ENCODE measurements at places on chromosomes 11 and 22.

DNA sequence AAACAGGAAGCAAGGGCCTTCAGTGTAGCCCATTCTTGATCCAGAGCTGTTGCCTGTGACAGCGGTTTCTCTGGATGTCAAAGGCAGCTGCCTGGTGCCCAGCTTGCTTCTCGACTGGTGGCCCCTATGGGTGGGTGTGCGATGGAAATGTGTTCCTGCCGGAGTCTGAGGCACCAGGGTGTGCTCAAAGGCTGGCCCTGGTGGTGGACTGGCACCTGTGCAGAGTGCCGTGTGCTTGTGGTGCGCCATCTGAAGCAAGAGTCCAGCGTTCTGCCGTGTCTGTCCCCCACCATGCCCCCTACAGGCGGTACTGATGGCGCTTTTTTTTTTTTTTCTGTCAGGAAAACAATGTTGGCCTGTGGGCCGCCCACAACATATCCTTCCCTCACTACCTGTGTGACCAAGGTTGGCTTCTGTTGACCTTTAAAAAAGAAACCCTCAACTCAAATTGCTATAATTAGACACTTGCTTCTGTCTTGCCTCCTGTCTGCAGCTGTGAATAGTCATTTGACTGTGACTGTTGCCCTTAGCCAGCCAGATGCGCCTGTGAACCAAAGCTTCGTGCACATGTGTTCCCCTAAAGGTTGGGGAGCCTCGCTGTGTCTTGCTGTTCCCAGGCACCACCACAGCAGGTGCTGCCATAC lies 4.7 kb upstream of the RANBP1 start:
- DNase-seq = no peak

DNA sequence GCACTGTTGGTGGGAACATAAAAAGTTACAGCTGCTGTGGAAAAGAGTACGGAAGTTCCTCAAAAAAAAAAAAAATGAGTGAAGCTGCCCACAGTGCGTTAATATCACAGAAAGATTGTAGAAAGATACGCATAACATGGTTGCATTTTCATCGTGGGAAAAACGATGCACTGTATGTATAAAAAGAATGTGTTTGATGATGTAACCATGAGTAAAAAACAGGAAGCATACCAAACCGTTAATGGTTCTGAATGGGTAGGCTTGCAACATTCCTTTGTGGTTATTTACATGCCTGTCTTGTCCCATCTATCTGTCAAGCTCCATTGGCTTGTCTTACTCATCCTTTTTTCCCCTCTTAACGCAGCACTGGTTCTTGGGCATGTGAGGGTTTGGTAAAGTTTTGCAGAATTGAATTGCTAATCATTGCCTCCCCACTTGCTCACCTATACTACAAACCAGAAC lies 33.8 kb upstream of the DKK3 start:
- DNase-seq = peak; percentile 76

DNA sequence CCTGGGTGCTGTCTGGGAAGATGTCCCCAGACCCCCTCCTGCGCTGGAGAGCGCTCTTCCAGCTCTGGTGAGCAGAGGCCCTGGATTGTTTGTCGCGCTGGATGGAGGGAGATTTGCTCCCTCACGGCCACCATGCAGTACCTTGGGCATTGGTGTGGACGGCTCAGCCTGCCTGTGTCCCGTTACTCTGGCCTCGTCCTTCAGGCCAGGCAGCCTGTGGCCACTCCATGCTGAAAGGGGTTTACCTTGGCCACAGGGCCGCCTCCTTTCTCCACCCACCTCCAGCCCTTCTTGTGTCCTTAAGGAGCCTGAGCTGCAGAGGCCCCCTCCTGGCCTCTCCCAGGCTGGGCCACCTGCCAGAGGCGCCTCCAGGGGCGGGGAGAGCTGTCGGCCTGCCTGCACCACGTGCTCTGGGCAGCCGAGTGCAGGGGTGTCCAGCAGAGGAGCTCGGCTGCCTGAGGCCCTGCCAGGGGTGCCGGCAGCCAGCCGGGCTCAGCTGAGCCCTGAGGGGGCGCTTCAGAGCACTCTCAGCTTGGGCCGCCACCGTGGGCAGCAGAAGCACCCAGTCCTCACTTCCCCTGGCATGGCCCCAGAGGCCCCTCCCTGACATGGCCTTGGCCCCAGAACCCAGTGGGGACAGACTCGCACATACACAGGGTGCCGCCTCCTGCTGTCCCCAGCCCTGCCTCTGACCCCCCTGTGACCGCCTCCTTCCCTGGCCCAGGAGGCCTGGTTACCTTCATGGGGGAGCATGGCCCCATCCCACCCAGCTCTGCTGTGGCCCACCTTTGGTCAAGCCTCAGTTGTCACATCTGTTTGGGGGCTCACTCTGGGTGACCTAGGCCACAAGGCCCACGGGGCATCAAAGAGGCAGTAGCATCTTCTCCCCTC lies 3.4 kb downstream of the CCND1 start:
- DNase-seq = peak; percentile 37

DNA sequence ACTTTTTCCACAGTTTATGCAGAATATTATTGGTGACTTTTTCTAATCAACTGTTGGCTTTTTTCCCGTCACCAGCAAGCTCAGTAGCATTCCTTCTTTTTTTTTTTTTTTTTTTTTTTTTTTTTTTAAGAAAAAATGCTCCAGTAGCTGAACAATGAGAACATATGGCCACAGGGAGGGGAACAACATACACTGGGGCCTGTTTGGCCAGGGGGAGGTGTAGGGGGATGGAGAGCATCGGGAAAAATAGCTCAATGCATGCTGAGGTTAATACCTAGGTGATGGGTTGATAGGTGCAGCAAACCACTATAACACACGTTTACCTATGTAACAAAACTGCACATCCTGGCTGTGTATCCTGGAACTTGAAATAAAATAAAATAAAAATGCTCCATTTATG lies 82.5 kb downstream of the ARHGAP42 start:
- DNase-seq = no peak

DNA sequence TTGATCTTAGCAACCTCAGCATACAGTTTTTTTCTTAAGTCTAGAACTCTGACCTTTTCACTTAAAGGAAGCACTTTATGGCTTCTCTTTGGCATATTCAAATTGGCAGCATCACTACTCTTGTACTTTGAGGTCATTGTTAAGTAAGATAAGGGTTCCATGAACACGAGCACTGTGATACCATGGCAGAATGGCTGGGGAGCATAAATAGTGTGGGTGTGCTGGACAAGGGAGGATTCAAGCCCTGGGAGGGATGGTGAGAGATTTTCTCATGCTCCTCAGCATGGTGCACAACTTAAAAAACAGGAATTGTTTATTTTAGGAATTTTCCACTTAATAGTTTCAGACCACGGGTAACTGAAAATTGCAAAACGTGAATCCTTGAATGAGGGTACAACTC lies 111.4 kb downstream of the ATXN10 start:
- DNase-seq = peak; percentile 51

DNA sequence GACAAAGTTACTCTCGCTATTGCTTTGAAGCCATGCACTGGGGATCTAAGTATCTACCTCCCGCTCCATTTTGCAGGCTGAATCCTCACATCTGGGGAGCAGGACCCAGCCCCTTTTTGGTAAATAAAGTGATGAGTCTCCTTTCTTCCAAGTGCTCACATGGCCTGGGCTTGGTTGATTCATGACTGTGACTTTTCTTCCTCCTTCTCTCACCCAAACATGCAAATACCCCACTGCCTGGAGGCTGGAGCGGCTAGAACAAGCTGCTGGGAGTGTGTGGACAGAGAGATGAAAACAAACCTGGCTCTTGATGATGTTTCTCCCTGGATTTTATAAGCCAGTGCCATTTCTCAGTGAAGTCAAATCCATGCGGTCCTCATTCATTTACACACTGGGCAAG lies 72.7 kb downstream of the TRIM29 start:
- DNase-seq = no peak
